ENCODE measurements at places on chromosomes 1 and 21. TPM values are rescaled to one million over a fixed set of nuclear protein-coding genes. Genes with fewer than 3 reads are reported as not detected.

The AK5 gene
- 3.0 TPM for total RNA-seq

DNA sequence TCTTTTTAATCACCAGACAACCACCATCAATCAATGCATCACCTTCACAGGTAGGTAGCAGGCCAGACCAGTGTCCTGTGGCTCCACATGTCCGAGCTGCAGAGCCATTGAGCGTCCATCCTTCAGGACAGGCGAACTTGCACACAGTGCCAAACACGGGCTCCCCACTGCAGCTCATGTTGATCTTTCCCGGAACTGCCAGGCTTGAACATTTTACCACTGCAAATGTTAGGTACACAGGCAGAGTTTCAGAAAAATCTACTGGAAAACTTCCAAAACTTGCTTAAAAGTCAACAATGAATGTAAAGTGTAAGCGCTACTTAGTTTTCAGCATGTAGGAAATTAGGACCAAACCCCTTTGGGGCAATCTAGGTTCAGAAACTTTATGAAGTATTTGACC is 6.6 kb downstream of the SELE start:
- H3K4me3 ChIP-seq, result no peak overlapping the region
- H3K27ac ChIP-seq, result no peak overlapping the region
- H3K36me3 ChIP-seq, result no peaks in the 10 kb centered on the region
- H3K27me3 ChIP-seq, result no peaks in the 10 kb centered on the region
- DNase-seq, result peak; percentile 71

DNA sequence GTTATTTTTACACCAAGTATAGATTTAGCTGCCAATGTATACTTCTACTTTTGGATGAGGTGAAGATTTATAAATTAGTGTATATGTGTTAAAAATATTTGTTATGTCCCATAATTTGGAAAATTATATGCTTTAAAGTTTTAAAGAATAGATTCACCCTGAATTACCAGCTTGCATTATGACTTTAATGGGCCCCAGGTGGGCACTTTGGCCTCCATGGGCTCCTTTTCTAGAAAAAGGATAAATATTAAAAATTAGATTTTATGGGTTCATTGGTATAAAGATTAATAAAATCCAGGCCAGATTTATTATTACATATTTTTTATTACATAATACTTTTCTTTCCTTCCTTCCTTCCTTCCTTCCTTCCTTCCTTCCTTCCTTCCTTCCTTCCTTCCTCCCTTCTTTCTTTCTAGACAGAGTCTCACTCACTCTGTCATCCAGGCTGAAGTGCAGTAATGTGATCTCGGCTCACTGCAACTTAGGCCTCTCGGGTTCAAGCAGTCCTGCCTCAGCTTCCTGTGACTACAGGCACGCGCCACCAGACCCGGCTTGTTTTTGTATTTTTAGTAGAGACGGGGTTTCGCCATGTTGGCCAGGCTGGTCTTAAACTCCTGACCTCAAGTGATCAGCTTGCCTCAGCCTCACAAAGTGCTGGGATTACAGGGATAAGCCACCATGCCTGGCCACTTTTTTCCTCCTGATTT is 21.9 kb downstream of the KMO start:
- no peaks in the 10 kb centered on the region for H3K4me1 ChIP-seq
- H3K27ac ChIP-seq, result no peak overlapping the region
- no peak for DNase-seq
- no peaks in the 10 kb centered on the region for H3K27me3 ChIP-seq
- H3K4me3 ChIP-seq, result no peak overlapping the region

DNA sequence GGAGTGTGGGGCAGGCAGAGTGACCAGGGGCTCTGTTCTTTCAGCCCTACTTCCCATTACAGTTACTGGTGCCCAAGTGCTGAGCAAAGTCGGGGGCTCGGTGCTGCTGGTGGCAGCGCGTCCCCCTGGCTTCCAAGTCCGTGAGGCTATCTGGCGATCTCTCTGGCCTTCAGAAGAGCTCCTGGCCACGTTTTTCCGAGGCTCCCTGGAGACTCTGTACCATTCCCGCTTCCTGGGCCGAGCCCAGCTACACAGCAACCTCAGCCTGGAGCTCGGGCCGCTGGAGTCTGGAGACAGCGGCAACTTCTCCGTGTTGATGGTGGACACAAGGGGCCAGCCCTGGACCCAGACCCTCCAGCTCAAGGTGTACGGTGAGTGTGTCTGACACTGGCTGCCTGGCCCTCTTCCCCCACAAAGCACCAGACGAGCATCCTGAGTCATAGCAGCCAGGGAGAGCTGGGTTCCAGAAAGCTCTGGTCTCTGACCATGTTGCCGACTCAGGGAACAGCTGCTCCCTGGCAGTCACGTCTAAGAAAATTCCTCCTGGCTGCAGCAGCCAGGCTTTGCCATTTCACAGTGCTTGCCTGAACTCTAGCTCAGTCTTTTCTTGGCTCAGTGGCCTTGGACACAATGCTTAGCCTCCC is 3.3 kb downstream of the SLAMF8 start:
- H3K4me3 ChIP-seq, result no peak overlapping the region
- H3K4me1 ChIP-seq, result no peaks in the 10 kb centered on the region
- H3K27me3 ChIP-seq, result no peaks in the 10 kb centered on the region
- H3K27ac ChIP-seq, result no peak overlapping the region
- DNase-seq, result peak; percentile 42

DNA sequence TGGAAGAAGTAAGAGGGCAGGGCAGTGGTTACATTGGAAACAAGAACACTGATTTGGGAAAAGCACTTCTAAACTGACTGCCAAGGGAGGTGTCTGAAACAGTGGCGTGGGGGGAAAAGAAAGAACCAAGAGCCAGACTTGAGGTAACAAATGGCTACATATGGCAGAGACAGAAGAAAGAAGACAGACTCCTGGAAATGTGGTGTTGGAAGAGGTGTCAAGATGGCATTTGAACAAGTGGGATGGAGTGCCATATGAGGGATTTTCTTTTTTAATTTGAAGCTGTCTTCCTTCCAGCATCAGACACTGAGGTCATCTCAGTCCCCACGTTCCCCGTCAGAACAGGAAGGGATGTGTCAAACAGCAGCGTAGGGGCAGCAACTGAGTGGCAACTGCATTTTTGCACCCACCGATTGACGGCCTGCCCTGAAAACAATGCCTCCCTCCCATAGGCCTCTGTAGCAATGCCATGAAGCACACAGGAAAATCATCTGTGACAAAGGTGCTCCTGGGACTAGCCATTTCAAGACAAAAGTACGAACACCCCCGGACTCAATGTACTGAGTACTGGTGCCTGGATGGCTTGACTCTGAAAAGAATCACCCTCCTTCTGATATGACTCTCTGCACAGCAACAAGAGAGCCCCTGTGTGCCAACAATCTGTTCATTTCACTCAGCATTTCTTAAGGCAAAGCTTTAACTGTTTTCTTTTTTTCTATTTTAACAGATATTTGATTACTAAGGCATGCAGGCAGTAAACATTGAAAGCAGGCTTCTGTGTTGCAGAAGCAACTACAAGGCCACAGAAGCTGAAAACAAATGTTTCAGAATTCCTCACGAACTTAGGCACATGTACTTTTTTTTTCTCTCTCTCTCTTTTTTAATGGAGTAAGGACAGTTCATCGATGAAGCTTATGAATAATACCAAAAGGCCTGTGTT is 37.0 kb downstream of the LPAR3 start:
- H3K27ac ChIP-seq, result no peak overlapping the region
- DNase-seq, result peak; percentile 45
- H3K4me3 ChIP-seq, result no peak overlapping the region

GRCh38 chr21:16324630-16325029 is 594.8 kb downstream of the USP25 start:
- no peak for DNase-seq
- no peaks in the 10 kb centered on the region for H3K27me3 ChIP-seq
- no peaks in the 10 kb centered on the region for H3K4me1 ChIP-seq
- H3K4me3 ChIP-seq, result no peak overlapping the region

GRCh38 chr1:230913496-230913895 is 45.2 kb upstream of the C1orf198 start:
- H3K27me3 ChIP-seq, result no peaks in the 10 kb centered on the region
- no peak overlapping the region for H3K27ac ChIP-seq
- no peaks in the 10 kb centered on the region for H3K4me1 ChIP-seq
- no peak for DNase-seq

The SUSD4 gene
- total RNA-seq, result 17.0 TPM

DNA sequence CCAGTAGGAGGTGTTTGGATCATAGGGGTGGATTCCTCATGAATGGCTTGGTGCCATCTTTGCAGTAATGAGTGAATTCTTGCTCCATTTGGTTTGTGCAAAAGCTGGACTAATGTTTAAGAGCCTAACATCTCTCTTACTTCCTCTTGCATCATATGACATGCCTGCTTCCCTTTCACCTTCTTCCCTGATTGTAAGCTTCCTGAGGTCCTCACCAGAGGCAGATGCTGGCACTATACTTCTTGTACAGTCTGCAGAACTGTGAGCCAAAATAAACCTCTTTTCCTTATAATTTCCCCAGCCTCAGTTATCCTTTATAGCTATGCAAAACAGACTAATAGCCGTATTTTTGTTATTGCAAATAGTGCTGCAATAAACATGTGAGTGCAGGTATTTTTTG is 8.1 kb downstream of the PRSS38 start:
- no peak overlapping the region for H3K27ac ChIP-seq
- DNase-seq, result no peak
- no peak overlapping the region for H3K4me3 ChIP-seq
- no peaks in the 10 kb centered on the region for H3K4me1 ChIP-seq
- no peaks in the 10 kb centered on the region for H3K27me3 ChIP-seq

The NBPF26 gene
- 46.7 TPM for total RNA-seq

GRCh38 chr1:179228783-179229213 is 679 bp downstream of the ABL2 start:
- no peaks in the 10 kb centered on the region for H3K4me1 ChIP-seq
- no peaks in the 10 kb centered on the region for H3K27me3 ChIP-seq
- peak; percentile 64 for DNase-seq
- H3K36me3 ChIP-seq, result peaks cover 1% of the 10 kb centered on the region
- H3K27ac ChIP-seq, result no peak overlapping the region
- peak overlapping the region; percentile 99 for H3K4me3 ChIP-seq

DNA sequence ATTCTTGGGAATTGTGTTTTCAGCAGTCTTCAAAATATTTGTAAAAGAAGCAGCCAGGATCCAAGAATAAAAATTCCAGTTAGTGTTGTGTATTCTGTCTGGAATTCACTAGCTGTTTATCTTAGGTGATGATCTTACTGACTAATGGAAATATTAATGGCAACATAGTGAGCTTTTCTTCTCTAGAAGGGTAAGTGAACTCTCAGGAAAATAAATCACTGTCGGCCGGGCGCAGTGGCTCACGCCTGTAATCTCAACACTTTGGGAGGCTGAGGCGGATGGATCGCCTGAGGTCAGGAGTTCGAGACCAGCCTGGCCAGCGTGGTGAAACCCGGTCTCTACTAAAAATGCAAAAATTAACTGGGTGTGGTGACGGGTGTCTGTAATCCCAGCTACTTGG is 87.4 kb upstream of the KIF1B start:
- H3K36me3 ChIP-seq, result peaks cover 16% of the 10 kb centered on the region
- H3K4me1 ChIP-seq, result no peaks in the 10 kb centered on the region
- no peak for DNase-seq
- H3K27ac ChIP-seq, result no peak overlapping the region
- H3K4me3 ChIP-seq, result no peak overlapping the region
- no peaks in the 10 kb centered on the region for H3K27me3 ChIP-seq

DNA sequence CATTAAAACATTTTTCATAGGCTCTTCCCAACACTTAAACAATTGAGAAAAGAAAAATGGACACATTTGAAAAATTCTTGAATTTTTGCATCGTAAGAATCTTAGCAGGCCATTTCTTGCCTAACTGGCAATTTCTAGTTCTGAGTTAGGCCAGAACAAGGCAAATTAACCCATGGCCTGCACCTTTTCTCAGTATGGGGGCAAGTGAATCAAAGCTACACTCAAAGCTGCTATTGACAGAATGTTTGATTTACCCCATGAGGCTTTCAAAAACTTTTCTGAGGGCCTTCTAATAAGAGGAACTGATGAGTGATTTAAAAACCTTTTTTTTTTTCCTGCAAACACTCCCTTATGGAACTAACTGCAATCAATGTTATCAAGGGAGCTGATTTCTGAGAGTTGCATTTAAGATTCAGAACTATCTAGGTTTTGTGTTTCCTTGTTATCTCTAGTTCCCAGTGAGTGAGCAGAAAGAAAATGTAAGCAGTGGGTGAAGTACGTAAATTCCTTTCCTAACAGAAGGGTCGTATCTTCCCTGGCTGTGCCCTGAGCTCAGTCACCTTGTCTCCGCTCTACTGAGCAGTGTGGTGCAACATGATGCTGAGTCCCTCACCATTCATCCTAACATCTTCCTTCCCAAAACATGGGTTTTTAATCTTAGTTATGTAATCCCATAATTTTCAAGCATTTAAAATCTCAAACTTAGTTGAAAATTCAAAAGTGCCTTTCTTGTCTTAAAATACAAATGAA is 353.7 kb downstream of the DPYD start:
- no peaks in the 10 kb centered on the region for H3K27me3 ChIP-seq
- no peaks in the 10 kb centered on the region for H3K36me3 ChIP-seq
- no peaks in the 10 kb centered on the region for H3K4me1 ChIP-seq
- no peak overlapping the region for H3K27ac ChIP-seq
- no peak for DNase-seq

The BARHL2 gene
- not detected for total RNA-seq

The TSEN15 gene
- total RNA-seq, result 32.8 TPM

GRCh38 chr1:51299185-51299885 is 31.0 kb downstream of the TTC39A start:
- DNase-seq, result no peak
- H3K4me3 ChIP-seq, result no peak overlapping the region
- H3K36me3 ChIP-seq, result no peaks in the 10 kb centered on the region
- H3K27ac ChIP-seq, result no peak overlapping the region

GRCh38 chr1:153253693-153254092 is 5.8 kb upstream of the LORICRIN start:
- DNase-seq, result no peak
- H3K4me3 ChIP-seq, result no peak overlapping the region

- H3K4me3 ChIP-seq, result no peak overlapping the region
- H3K36me3 ChIP-seq, result peaks cover 13% of the 10 kb centered on the region
- H3K27ac ChIP-seq, result peak overlapping the region; percentile 79
- DNase-seq, result no peak
- H3K4me1 ChIP-seq, result no peaks in the 10 kb centered on the region
Measured at GRCh38 chr1:184792450-184792969, 37.9 kb upstream of the EDEM3 start.

The UBASH3A gene
- 0.74 TPM for total RNA-seq

- H3K4me3 ChIP-seq, result no peak overlapping the region
- H3K27me3 ChIP-seq, result no peaks in the 10 kb centered on the region
- peak; percentile 51 for DNase-seq
- H3K27ac ChIP-seq, result peak overlapping the region; percentile 64
Measured at GRCh38 chr1:24770881-24771280, 25.6 kb downstream of the CLIC4 start.

The OR2M3 gene
- not detected for total RNA-seq

Measured in lung (tissue), 17 donors.